ENCODE measurements at places on chromosomes 5 and 9.

DNA sequence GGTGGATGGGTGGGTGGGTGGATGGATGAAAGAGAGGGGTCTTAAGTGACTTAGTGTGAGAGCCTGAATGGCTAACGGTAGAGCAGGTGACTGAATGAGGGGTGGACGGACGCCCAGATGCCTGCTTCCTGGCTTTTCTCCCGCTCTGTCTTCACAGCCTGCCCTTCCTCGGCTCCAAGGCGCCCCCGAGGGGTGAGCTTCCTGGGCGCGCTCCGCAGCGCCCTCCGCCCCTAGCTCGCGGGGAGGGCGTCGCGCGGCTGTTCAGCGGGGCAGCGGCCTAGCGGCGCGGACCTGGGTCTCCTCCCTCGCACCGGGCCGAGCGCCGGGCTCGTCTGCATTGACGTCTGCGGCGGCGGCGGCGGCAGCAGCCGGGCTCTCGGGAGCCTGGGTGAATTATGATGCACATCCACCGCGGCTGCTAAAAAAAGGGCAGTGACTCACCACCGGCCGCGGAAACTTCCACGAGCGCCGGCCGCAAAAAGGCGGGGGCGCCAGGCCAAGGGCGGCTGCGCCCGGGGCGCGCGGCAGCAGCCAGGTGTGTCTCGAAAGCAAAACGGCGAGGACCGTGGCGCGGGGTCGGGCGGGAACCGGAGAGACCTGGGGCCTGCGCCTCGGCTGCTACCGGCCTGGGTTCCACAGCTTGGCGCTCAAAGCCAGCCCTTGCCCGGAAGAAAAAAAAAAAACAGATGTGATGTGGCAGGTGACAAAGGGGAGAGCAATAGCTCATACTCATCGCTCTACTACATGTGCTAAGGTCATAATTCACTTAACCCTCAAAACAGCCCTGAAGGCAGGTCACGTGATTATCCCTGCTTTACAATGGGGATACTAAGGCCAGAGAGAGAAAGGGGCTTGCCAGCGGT lies 143.0 kb upstream of the ADRA1B start:
- DNase-seq: peak; percentile 66

DNA sequence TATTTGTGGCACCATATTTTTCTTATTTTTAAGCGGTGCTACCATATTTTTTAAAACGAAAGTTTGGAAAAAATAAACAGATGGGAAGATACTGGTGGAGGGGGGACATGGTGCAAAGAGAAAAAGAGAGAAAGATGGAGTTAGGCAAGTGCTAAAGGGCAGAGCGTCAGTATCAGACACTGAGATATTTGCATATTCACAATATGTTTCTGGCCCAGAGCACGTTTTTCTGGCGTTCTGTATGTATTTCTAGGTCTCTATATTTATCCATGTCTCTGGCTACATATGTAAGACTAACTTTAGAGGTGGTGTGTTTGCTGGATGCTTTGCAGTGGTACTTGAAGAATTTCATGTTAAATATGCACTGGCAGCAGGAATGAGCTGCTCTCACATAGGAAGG lies 414.0 kb downstream of the TLE4 start:
- DNase-seq: no peak

- no peak for DNase-seq
Observed at GRCh38 chr5:180469586-180469865, 24.7 kb upstream of the CNOT6 start.

GRCh38 chr5:7851617-7852289 lies 820 bp upstream of the CFAP90 start:
- DNase-seq: no peak

DNA sequence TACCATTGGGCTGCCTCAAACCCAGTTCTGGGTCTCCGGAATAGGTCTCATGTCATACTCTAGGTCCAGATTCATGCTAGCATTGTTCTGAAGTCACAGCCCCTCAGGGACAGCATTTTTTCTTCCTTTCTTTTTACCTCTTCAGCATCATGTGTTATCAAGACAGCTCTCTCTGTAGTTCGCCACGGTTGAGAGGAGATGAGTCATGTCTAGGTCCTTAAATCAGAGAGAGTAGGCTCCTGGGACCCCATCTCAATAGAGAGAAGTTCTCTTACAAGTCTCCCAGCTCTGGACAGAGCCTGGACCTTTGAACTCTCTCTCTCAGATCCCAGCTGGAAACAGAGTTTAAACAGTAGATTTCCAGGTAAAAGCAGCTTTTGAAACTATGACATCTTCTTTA lies 332.4 kb upstream of the CD180 start:
- no peak for DNase-seq

GRCh38 chr5:65021527-65022226 lies 252.9 kb downstream of the CWC27 start:
- DNase-seq: no peak

- no peak for DNase-seq
Observed at GRCh38 chr9:109011231-109011671, 2.0 kb downstream of the CTNNAL1 start.

DNA sequence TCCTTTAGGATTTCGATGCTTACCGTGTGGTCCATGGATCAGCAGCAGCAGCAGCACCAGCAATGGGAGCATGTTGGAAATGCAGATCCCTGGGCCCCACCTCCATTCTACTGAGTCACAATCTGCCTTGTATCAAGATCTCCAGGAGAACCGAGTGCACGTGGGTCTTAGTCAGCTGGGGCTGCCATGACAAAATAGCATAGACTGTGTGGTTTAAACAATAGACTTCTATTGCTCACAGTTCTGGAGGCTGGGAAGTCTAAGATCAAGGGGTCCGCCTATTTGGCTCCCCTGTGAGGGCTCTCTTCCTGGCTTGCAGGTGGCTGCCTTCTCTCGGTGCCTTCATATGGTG lies 1.3 kb upstream of the PROP1 start:
- DNase-seq: no peak

- no peak for DNase-seq
Observed at GRCh38 chr5:179854356-179854755, 4.3 kb downstream of the MRNIP start.

- no peak for DNase-seq
Observed at GRCh38 chr9:112382501-112383364, 2.8 kb downstream of the HSDL2 start.

DNA sequence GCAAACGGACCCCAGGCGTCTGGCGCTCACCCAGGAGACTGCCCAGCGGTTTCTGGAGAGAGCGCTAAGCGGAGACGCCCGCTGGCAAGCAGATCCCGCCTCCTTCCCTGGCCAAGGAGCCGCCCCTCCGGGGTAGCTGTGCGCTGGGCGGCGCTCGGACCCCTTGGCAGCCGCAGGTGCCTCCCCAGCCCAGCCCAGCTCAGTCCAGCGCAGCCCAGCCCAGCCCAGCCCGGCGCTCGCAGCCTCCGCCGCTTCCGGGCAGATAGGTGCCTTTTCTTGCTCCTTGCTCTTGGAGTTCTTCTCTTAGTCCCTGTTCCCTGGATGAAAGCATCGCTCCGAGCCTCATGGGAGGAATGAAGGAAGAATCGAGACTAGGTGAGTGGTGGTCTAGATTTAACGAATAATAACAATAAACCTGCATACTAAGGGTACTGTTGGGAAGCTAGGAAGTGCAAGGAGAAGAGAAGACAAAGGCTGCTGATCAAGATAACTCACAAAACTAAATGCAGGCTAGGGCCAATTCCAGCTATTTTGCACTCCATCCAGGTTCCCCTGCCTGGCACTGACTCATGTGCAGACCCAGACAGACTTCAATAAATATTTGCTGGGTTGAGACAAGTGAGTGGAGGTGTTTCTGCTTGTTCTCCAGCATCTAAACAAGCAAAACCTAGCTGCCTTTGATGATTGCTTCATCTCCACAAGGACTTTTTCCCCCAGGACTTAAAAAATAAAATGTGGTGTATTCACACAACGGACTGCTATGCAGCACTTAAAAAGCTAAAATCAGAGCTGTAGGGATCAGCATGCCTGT lies at the start of gene STK32A:
TSS of gene STK32A (plus strand) at position 202 of the 811 bp plus-strand sequence. CDS start 4,609 bp downstream, outside the sequence.
- DNase-seq: peak; percentile 34

DNA sequence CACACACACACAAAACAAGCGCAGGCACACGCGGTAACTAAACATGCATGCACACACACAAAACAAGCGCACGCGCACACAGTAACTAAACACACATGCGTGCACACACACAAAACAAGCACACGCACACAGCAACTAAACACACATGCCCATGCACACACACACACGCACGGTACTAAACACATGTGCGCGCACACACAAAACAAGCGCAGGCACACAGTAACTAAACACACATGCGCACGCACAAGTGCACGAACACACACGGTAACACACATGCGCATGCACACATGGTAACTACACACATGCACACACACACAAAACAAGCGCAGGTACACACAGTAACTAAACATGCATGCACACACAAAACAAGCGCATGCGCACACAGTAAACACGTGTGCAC lies 19.9 kb upstream of the SLC6A3 start:
- DNase-seq: no peak

DNA sequence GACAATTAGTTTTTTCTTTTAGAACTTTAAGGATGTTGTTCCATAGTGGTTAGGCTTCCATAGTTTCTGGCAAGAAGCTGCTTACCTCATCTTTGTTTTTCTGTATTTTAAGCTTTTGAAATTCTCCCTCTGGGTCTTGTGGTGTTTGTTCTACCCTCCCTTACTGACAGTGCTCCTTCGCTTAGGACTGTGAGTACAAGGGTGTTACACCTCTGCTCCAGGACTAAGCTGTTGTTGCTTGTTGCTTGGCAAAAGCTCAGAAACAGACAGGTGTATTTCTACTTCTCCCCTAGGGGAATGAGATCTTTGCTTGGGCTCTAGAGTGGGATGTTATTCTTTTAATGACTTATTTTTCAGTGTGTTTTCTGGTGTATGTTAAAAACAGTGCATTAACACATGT lies 225.2 kb downstream of the WDR70 start:
- no peak for DNase-seq

- no peak for DNase-seq
Observed at GRCh38 chr5:143992496-143992895, 178.0 kb downstream of the YIPF5 start.

DNA sequence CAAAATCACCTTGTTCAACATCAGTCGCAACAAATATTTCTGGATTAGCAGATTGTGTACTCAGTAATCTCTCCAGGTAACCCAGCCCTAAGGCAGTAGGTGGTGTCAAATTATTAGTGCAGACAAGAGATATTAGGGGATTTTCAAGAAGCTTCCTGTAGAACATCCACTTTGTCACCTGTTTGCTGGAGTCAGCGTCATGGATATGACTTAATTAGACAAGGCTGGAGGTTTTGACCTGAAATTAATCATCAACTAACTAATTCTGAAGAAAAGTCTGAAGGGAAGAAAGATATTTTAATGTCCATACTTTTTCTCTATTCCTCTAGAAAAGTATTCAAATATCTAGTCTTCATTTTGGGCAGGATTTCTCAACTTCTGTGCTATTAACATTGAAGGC lies 91.4 kb upstream of the CCDC112 start:
- no peak for DNase-seq

GRCh38 chr5:37840053-37841034 lies 503 bp upstream of the GDNF start:
- peak; percentile 53 for DNase-seq

All from dermis blood vessel endothelial cell (primary cell).